ENCODE measurements at places on chromosomes 12 and 14.

- DNase-seq, result no peak
Observed at GRCh38 chr12:85425349-85425612, 145.3 kb downstream of the ALX1 start.

DNA sequence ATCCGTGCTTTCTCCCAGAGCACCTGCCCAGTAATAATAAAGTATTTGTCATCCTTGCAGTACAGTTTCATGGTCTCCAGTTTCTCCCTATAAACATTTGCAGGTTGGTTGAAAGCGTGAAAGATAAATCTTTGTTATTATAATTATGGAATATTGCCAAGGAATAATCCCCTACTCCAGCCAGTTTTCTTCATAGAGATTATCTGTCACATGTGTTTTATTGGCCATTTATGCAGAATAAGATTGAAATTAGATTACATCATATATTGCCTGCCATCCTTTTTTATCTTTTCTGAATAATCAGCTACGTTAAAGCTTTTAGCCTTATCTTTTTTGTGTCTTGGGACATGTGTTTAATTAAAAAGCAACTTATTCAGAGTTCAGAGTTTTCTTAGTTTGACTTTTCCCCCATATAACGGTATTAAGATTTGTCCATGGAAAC lies 168.0 kb downstream of the KICS2 start:
- DNase-seq, result no peak

DNA sequence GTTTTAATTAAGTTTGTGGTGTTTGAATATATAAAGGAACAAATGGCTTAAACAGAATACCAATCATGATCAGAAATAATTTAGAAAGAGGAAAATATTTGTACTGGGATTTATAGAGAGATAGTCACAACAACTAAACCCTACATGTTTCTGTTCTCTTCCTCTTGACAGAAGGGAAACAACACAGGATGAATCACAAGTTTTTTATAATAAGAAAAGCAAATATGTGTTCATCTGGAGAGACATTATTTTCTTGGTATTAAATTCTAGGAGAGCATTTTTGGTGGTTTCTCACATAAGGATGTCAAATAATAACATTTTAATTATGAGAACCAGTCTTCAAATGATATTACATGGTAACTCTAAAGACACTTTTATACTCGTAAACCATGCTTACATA lies 232.9 kb upstream of the PKP2 start:
- no peak for DNase-seq

- no peak for DNase-seq
Observed at GRCh38 chr12:119249383-119250155, 70.8 kb downstream of the HSPB8 start.

DNA sequence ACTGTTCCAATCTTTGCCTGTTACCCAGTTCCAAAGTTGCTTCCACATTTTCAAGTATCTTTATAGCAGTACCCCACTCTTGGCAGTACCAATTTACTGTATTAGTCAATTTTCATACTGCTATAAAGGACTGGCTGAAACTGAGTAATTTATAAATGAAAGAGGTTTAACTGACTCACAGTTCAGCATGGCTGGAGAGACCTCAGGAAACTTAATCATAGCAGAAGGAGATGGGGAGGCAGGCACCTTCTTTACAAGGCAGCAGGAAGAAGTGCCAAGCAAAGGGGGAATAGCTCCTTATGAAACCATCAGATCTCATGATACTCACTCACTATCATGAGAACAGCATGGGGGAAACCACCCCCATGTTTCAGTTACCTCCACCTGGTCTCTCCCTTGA lies 215.0 kb downstream of the SNAPC1 start:
- no peak for DNase-seq

- DNase-seq, result no peak
Observed at GRCh38 chr14:104978746-104979691, 845 bp upstream of the AHNAK2 start.

DNA sequence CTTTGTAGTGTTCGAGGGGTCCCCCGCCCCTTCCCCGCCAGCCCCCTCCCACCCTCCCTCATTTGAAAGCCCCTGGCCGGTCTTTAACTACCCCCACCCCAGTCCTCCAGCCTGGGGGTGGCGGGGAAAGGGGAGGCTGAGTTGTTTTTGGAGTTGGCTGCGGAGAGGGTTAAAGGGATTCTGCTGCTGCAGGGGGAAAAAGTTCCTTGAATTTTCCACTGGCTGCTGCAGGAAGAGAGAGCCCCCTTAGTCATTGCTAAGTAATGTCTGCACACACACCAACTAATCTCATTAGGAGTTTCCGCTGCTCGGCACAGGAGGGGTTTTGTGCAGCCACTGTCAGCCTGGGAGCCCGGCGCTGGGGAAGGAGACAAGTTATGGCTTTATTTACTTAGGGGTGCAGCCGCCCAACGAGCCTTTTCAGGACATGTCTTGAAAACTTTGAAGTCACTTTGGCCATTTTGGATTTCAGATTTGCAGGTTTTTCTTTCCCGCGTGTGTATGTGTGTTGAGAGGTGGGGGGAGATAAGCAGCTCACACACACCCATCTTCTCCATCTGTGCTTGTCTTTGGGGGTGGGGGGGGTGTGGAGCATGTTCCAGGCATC lies 1.8 kb downstream of the ELK3 start:
- no peak for DNase-seq

- no peak for DNase-seq
Observed at GRCh38 chr12:57315681-57316080, 64.7 kb upstream of the STAC3 start.

DNA sequence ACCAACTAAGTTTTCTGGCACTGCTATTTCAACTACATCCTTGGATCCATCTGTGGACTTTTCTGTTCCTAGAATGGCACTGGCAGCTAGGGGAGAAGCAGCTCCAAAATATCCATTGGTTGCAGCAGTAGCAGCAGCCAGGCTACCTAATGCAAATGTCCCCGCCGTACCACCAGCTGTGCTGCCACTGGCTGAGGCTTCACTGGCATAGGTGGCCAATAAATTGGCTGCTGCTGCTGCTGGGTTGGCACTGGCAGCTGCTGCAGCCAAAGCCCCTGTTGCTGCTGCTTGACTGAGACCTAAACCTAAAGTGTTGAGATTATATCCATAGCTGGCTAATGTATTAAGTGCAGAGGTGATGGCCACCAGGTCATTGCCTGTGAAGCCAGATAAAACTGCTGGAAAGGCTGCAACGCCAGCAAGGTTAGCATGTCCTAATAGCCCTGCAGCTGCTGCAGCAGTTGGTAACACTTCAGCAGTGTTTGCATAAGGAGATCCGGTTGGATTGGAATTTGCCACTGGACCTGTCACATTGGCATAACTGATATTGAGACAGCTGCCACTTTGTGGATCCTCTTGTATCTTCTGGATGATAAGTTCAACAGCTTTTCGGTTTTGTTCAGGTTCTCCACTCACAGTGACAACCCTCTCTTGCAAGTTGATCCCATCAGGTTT lies 149.5 kb downstream of the NOVA1 start:
- no peak for DNase-seq
